ENCODE measurements at places on chromosomes 4 and X.

DNA sequence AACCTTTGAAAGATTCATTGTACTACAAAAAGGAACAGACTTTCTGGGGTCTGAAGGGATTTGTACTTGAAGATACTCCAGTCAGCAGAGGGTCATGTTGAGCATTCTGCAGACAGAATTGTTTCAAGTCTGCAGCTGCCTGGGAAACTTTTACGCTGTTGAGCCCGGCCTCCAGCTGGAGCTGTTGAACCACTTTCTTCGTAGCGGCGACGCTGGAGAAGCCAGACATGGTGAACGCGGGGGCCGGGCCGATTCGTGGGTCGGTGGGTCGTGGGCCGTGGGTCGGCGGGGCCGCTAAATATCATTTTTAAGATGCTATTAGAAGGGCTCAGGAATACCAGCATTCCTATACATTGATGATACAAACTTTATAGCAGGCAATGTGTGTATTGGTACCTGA, 12.0 kb upstream of the RTL9 start:
- DNase-seq: no peak

DNA sequence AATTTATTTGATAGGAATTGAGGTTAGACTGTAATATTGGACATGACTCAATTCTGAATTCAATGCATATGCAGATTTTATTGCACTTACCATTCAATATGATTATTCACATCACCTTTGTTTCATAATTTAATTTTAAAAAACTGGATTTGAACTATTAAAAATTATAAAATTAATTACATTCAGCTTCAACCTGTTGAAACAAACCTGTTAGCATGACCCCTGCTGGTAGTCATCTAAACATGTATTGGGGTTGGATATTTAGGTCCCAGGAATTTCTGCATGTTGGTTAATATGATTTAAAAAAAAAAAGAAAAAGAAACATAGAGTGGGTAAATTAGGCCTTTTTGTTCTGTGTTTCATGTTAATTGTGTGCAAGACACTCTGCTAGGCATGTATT, 85.9 kb downstream of the ARSJ start:
- no peak for DNase-seq

- DNase-seq: no peak
These were observed 128.5 kb downstream of the REPS2 start for GRCh38 chrX:17075004-17075403.

GRCh38 chrX:111811831-111812230, 64.2 kb upstream of the TRPC5OS start:
- no peak for DNase-seq

DNA sequence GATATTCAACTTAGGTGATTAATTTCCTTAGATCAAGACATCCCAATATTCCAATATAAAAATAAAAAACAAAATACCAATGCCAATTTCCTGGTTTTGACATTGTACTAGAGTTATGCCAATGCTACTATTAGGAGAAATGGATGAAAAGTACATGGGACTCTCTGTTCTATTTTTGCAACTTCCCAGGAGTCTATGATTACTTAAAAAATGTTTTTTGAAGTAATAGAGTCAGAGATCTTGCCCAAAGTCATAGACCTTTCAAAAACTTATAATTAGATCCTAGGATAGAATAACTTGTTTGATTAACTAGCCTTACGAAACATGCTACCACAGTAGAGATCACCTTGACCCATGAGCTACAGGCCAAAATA, 73.6 kb upstream of the MAOA start:
- no peak for DNase-seq

GRCh38 chrX:112056886-112057285, 25.7 kb downstream of the TRPC5 start:
- no peak for DNase-seq

DNA sequence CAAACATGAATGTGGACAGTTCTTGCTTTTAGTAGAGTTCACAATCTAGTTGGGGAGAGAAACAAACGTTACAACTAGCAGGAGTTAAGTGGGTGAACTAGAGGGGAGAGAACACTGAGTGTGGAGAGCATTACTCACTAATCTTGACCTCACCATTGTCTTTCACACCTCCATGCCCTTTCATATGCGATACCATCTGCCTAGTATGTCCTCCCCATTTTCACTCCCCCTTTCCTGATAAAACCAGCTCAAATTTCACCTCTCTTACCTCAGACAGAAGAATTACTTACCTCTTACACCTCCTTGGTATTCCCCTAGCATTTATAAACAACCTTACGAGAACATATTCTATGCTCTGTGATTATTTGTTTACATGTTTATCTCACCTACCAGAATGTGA, 53.6 kb downstream of the LAS1L start:
- DNase-seq: no peak

DNA sequence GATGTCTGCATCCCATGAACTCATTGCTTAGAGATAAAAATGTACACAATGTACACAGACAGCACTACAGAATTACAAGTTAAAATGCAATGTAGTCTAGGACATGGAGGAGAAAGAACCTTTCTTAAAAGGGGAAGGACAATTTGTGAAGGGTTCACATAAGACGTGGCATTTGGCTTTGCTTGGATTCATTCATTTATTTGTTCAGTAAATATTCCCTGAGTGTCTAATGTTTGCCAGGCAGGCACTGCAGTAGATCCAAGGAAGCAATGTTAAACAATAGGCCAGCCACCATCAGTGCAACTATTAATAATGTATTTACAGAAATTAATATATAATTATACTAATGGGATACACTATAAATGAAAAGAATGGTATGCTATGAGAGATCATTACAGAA, 94.4 kb downstream of the GRIA2 start:
- DNase-seq: no peak

DNA sequence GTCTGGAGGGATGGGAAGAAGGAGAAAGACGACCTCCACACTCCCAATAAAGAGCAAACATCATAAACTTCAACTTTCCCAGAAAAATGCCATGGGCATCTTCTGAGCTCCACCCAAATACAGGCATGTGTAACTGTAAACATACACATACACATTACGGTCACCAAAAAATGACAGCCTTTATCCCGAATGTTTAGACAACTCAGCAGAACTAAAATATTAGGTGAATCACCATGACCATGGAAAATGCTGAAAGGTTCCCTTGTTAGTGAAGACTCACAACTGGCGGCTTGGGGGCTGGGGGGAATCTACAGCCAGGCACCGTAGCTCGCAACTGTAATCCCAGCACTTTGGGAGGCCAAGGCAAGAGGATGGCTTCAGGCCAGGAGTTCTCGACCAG, 33.0 kb downstream of the PRKX start:
- no peak for DNase-seq

DNA sequence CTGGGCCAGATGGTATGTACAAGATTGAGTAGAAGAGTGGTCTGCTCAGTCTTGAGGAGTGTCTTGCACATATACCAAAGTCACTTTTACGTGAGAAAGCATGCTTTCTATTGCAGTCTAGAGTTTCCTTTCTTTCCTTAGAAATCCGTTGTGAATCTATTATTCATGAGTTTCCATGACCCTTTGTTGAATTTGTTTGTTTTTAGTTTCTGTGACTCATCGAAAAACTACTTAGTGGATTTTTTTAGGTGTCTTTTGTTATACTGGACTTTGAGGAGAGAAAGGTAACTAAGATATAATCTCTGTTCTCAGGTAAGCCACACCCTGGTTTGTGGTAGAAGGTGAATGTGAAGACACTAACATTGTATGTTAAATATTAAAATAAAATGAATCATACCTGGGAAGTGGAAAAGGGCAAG, 23.0 kb downstream of the GALNT7 start:
- no peak for DNase-seq

DNA sequence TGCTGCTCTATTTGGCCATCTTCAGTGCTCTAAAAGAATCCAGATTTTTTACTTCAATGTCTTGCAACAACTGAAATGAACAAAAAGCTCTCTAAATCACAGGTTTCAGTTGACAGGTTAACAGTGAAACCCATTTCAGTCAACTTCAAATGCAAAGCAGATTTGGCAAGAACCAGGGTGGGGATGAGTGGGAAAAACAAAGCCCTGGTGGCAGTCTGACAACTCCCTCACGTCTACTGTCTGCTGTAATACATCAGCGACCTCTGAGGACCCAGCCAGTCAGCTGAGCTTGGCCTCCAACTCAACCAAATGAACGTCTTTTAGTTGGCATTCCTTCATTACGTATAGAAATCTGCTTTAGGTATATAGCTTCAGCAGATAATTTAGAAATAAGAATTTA, 95.8 kb downstream of the COL25A1 start:
- DNase-seq: no peak

DNA sequence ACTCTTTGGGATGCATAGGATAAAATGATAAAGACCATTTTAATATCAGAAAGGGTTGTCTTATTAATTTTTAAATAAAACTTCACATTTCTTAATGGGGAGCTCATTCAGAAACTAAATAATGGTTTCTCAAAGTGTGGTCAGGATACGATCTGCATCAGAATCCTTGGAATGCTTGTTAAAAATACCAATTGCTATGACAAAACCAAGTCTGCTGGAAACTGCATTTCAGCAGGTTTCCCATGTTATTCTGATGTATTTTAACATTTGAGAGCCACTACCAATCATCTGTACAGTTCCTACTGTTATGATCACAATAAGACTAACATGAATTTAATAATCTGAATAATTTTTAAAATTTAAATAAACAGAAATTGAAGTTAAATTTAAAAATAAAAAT, 115.1 kb downstream of the SOWAHB start:
- no peak for DNase-seq

GRCh38 chr4:87975466-87975865, at the start of gene SPP1:
SPP1 (plus strand) TSS chr4:87975714; CDS start chr4:87976896, 1,182 bp downstream.
- no peak for DNase-seq

DNA sequence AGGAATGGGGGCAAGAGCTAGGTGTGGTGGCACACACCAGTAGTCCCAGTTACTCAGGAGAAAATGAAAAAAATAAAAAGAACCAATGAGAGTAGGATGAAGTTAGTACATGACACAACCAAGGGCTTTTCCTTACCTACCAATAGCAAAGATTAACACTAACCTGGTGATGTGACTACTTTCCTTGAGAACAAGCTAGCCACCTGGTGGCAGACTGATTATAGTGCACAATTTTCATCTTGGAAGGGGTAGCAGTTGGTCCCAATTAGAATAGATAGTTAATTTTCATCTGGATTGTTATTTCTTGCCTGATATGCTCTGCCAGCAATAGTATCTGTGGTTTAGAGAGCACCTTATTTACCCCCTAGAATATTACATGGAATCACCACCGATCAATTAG, 1216.8 kb upstream of the PABPC4L start:
- DNase-seq: no peak

DNA sequence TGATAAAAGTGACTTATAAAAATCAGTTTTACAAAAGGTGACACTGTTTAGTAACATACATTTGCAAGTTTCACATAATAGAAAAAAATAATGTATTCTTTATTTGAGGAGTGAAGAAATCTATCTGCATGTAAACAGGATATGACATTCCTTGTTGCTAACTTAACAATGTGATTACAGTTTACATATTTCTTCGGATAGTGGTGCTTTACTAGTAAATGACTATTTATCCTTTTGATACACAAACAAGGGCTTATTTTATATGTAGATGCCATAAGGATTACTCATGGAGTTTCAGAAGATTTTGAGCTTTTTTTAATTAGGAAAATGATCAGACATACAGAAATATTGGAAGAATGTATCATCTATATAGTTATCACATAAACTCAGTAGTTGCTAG, 126.5 kb downstream of the SLIT2 start:
- no peak for DNase-seq

DNA sequence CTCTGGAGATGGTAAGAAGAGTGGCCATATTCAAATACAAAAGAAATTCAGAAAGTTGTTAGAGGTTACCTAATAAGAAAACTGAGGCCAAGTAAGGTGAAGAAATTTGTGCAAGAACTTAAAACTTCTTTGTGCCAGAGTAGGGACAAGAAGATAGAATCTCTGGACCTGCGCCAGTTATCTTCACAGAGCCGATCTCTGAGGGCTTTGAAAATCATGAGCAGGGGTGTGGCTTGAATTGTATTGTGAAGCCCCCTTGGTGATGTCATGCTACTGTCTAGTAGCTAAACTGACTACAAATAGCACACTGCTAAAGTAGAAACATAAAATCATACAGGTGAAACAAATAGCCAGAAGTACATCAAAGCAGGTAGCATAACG, 184.6 kb downstream of the UGT8 start:
- DNase-seq: no peak

DNA sequence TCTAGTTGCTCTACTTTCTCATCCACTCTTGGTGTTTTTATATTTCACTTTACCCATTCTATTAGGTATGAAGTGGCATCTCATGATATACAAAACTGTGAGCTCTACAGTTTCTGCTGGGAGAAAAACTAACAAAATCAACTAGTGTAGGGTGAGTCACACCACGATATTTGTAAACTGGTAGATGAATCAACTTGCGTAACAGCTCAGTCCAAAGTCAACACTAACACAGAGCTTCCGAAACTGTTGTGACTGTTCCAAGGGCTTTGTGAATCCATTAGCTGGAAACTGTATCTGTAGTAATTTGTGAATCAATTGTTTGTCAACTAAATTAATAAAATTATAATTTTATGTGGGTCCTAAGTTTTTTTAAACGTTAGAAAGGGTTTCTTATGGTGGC, 119.8 kb upstream of the TSPAN5 start:
- DNase-seq: peak; percentile 65

DNA sequence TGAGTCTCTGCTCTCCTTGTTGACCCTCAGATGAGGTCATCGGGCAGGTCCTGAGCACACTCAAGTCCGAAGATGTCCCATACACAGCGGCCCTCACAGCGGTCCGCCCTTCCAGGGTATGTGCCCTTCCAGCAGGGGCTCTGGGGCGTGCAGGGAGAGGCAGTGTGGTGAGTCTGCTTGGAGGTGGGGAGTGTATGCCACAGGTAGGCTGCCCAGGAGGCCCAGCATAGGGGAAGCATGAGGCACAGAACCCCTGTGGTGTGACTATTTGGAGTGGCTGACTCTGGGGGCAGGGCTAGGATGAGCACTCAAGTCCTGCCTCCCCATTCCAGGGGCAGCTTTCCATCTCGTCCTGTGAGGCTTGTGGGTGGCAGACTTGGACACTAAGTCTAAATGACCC, 3.3 kb upstream of the GDI1 start:
- no peak for DNase-seq

GRCh38 chr4:112747036-112747435, 110.1 kb downstream of the LARP7 start:
- DNase-seq: no peak

- DNase-seq: no peak
These were observed 207.0 kb downstream of the ARHGAP24 start for GRCh38 chr4:85681921-85682320.

DNA sequence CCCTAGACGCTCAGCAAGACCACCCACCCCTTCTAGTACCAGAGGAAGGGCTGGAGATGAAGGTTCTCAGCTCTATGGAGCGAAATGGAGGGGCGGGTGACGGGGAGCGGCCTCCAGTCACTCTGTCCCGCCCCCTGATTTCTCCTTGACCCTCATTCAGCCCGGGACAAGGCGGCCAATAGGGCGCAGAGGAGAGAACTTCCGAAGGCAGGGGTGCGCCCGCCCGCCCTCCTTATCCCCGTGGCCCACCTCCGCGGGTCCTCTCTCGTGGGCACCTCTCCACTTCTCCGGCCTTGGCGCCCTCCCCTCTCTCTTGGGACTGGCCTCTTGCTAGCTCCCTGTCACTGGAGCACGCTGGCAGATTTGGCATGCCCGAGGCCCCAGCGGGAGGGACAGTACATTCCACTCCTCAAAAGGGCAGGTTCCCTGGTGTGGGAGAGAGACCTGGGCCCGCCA, 1.1 kb upstream of the SEPTIN6 start:
- no peak for DNase-seq
